Common myeloid progenitor, CD34-positive (primary cell): ENCODE measurements at places on chromosomes 7 and 10.

DNA sequence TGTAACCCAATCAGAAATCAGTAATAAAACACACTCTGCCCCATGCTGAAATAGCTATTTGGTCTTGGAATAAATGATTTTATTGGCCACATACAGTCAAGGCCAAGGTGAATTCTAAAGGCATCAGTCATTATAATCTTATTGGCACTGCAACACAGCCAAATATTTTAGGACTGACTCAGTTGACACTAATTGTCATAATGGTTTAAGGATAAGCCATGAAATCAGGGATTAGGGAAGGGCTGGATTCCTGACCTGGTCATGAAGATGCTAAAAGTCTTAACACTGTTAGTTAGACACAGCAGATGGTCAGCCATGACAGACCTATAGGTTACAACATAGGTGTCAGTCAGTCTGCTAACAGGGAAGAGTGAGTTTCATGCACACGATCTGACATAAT is 330.3 kb upstream of the NPSR1 start:
- no peak overlapping the region for H3K4me3 ChIP-seq
- H3K36me3 ChIP-seq: no peaks in the 10 kb centered on the region
- H3K27me3 ChIP-seq: peaks cover 2% of the 10 kb centered on the region
- no peaks in the 10 kb centered on the region for H3K4me1 ChIP-seq
- DNase-seq: no peak
- H3K27ac ChIP-seq: no peak overlapping the region

DNA sequence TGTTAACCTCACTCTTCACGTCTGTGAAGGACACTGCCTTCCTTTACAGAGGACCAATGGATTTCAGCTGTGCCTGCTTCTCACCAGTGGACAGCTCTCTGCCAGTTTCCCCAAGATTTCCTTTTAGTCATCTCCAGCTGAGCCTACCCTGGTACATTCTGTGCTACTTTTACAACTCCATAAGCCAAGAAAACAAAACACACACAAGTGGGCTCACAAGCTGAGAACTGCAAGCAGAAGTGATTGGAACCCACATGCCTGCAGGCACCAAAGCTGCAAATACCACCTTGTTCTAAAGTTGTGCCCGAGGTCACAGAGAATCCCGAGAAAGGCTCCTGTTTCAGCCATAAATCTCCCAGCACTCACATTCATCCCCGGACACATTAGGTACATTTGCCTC is 636.8 kb downstream of the PHTF2 start:
- no peak overlapping the region for H3K27ac ChIP-seq
- H3K36me3 ChIP-seq: no peaks in the 10 kb centered on the region
- H3K4me3 ChIP-seq: no peak overlapping the region
- no peaks in the 10 kb centered on the region for H3K27me3 ChIP-seq
- DNase-seq: no peak

GRCh38 chr7:105769901-105770628 is 106.3 kb downstream of the ATXN7L1 start:
- no peaks in the 10 kb centered on the region for H3K36me3 ChIP-seq
- DNase-seq: no peak
- H3K4me1 ChIP-seq: no peaks in the 10 kb centered on the region
- peaks cover 3% of the 10 kb centered on the region for H3K27me3 ChIP-seq

DNA sequence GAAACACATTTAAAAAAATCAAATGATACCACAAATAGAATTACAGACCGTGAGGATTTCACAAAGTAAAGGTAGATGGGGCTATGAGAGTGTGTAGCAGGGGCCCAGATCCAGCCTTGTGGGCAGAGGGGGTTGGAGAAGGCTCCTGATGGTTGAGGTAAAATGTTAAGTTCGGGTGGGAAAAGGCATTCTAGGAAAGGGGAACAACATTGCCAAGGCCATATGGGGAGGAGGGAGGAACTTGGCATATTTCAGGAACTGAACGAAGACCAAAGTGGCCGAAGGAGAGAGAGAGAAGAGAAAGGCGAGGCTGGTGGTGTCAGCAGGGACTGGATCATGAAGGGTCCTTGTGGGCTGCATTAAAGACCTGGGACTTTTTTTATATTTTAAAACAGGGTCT is 98.9 kb downstream of the CARD11 start:
- H3K27ac ChIP-seq: no peak overlapping the region
- no peak for DNase-seq
- H3K36me3 ChIP-seq: no peaks in the 10 kb centered on the region
- no peak overlapping the region for H3K4me3 ChIP-seq
- H3K4me1 ChIP-seq: peaks cover 20% of the 10 kb centered on the region

DNA sequence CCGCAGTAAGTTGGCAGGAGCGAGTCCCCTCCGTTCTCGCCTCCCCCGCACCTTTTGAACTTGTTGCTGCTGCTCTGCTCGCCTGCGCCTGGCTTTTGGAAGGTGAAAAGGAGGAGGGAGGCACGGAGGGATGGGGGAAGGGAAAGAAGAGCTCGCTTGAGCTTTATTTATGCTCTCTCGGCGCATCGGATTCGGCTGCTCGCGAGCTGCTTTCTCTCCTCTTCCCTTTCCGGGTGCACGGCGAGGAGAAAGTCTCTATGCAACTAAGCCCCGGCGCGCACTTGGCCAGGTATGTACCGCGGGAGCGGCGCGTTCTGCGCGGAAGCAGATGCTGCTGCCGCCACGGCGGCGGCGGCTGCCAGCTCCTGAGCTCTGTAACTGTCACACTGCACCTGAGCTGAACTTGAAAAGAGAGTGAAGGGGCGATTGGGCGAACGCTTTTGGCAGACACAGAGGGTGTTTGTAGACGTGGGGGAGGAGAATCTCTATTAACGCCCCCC is 551 bp downstream of the KCND2 start:
- peaks cover 58% of the 10 kb centered on the region for H3K27me3 ChIP-seq
- H3K27ac ChIP-seq: no peak overlapping the region
- H3K36me3 ChIP-seq: no peaks in the 10 kb centered on the region
- peak; percentile 41 for DNase-seq
- peaks cover 17% of the 10 kb centered on the region for H3K4me1 ChIP-seq

- no peaks in the 10 kb centered on the region for H3K4me1 ChIP-seq
- H3K27me3 ChIP-seq: no peaks in the 10 kb centered on the region
- H3K4me3 ChIP-seq: no peak overlapping the region
These were observed 9.2 kb downstream of the PCBD1 start for GRCh38 chr10:70879207-70879606.

GRCh38 chr10:128001363-128001745 is 94.5 kb downstream of the PTPRE start:
- no peaks in the 10 kb centered on the region for H3K36me3 ChIP-seq
- H3K4me1 ChIP-seq: no peaks in the 10 kb centered on the region
- H3K4me3 ChIP-seq: no peak overlapping the region
- DNase-seq: no peak
